M059J (cell line): ENCODE measurements at places on chromosomes 3 and 15.
A peak's percentile ranks its signal among the peaks of the same experiment; 100 is the strongest.

DNA sequence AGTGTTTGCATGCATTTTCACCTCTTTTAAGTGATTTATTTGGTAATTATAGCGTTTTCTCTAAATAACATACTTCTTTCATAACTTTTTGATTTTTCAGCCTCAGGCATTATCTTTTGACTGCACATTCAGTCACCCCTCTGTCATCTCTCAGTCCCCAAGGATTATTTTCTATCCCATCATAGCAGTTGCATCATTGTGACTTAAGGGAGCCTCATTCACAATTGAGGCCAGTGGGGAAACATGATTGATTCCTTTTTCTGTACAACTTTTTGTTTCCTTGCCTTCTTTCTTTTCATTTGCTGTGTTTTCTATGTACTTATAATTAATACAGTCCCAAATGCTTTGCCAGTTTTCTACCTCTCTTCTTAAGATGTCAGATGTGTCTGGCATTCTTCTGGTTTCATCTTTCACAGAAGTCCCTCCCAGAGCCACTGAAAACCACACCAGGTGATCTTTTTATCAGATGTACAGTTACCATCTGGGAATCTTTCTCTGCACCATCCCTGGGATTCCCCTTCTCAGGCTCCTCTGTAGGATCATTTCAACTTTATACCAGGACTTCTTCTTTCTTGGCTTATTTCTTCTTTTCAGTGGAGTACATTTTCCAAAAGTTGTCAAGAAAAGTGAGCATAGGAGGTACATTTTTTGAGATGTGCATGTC is 151.4 kb downstream of the RAP2B start:
- no peak for DNase-seq

DNA sequence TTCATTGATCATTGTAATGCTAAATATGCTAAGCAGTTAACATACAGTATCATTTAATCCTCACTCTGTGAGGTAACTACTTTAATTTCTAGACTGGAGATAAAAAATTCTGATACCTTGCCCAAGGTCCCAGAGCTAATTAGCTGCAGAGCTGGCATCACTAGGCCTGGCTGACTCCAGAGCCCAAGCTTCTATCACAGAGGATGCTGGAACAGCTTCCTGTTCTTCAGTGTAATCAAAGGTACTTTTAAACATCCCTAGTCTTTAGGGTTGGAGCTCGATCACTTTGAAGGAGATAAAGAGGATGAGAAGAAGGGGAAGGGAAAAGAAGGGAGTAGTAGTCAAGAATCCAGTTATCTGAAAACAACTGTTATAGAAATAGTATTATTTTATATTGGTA is 37.1 kb upstream of the BOC start:
- DNase-seq, result no peak

- DNase-seq, result peak; percentile 39
Observed at GRCh38 chr3:106068381-106068780, 199.6 kb upstream of the CBLB start.

DNA sequence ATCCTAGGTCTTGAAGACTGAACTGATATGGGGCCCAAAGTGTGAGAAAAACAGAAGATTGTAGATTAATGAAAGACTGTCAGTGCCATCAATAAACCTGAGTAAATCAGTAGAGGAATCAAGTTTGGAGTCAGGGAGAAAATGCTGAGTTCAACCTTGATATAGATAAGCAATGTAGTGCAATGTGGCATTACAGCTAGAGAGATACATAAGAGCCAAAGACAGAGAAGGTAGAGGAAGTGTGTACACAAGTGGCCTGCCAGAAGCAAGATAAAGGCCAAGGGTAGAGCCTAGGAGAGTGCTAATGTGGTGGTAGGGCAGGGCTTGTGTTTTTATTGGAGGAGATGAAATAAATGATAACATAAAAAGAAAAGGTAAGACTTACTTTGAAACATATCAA is 26.0 kb upstream of the EID1 start:
- DNase-seq, result no peak

DNA sequence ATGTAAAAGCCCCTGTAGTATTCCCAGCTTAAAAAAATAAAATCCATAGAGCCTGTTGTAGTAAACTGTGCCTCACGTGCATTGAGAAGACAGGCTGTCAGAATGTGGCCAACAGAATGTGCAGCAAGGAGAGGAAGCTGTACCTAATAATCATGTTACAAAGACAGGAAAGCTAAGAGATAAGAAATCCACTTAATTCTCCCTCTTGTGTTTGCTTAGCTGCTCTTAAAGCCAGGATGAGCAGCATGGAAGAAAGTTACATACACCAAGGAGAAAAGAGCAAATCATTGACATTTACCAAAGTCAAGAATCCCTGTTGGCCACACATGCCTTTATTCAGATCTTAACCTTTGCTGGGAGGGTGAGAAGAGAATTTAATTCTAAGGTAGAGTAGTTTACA is 85.9 kb downstream of the TNIK start:
- peak; percentile 56 for DNase-seq

- DNase-seq, result peak; percentile 3
Observed at GRCh38 chr3:66363148-66363547, 137.7 kb downstream of the LRIG1 start.

DNA sequence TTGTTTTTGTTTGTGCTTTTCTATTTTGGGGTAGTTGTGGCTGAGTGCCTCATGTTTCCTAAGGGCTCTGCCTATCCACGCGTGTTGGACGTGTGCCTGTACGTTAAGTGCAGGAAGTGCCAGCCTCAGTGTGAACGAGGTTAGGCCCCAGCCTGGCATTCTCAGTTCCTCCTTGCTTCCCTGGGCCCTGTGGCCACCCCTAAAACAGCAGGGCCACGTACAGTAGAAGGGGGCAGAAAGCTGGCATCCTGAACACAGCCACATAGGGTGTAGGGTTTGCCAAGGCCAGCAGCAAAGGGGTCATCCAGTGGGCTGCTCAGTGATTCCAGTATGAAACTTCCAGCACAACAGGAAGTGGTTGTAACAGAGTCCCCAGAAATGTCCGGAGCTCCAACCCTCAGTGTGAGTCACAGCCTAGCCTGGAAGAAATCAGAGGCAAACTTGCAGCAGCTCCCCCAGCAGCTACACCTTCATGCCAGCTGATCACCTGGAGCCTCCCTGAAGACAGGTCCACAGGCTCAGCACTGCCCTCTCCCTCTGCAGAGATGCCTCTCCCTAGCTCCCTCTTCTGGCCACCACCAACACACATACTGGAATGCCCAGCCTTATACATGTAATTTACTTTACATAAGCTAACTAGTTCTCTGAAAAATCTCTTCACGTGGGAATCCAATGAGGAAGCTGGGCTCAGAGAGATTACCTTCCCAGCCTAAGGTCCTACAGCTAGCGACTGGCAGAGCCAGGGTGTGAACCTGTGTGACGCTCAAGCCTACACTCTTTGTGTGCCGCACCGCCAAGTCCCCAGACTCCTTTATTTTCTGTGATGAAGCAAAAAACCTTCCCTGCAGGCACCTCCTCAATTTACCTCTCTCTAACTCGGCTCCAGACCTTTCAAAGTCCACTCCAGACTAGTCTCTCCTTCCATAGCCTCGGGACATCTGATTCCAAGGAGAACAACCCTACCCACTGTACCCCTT is 26.6 kb downstream of the ILDR1 start:
- peak; percentile 97 for DNase-seq

- peak; percentile 99 for DNase-seq
Observed at GRCh38 chr3:107987036-107987939, 103.5 kb downstream of the CD47 start.

- DNase-seq, result peak; percentile 93
Observed at GRCh38 chr15:101128221-101129015, 123.4 kb downstream of the CHSY1 start.

DNA sequence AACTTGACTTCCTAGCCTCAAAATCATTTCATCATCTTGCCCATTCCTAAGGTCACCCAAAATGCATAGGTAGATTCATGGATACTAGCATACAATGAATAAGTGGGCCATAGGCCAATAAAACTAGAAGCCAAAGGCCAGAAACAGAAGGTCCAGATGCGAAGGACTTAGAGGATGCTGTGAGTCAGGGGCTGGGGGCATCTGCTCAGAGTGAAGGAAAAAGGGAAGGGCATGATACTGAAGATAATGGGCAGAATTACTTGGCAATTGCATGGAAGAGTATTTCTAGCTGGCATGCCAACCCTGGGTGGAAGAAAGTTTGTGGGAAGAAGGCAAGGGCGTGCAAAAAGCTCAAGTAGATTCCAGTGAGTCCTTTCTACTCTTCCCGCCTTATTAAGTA is 27.5 kb downstream of the ILDR1 start:
- DNase-seq, result no peak

GRCh38 chr3:112409041-112409440 is 76.1 kb downstream of the CD200 start:
- no peak for DNase-seq

GRCh38 chr3:9246189-9246588 is 3.3 kb downstream of the SRGAP3 start:
- DNase-seq, result no peak

DNA sequence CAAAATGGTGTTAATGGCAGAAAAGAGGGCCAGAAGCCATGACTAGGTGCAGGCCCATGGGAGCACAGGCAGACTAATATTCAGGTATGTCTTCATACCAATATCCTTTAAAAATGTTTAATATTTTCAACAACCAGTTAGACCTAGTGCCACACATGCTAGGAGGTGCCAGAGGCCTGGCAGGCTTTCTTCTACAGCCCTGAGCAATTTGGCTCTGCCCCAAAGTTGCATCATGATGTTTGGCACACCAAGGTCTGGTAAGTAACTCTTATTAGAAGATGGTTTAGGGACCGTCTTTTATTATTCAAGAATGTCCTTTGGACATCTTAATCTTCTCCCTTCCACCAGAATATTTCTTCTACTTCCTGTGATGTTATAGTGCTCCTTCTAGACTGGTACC is 34.8 kb downstream of the MITF start:
- peak; percentile 71 for DNase-seq

DNA sequence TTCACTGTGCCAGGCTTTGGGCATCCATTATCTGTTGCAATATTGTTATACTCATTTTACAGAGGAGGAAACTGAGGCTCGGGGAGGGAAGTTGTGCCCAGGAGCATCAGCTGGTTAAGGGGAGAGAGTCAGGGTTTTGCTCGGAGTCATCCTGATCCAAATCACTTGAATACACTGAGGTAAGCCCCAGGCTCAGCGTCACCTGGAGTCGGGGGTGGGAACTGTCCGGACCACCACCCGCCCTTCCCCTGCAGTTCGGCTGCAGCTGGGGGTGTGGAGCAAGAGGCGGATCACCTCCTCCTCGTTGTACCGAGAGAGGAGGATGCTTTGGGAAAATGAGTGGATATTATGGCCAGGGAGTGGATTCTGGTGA is 646 bp downstream of the HRH1 start:
- no peak for DNase-seq

GRCh38 chr3:133991209-133991608 is 38.5 kb downstream of the SLCO2A1 start:
- DNase-seq, result peak; percentile 72

DNA sequence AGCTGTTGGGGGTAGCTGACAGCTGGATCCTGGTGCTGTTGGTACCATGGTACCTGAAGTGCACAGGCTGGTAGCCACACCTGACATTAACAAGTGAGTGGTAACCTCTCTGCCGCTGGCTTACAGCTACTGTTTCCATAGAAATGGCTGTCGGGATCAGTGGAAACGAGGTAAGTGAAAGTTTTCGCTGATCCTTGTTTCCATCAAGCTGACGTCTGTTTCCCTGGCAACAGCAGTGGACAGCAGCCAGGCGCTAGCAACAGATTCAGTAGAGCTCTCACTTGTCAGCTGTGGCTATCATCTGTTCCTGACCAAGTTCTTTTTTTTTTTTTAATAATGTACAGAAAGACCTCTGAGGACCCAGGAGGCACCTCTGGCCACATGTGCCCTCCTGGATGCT is 166.2 kb downstream of the CHDH start:
- peak; percentile 26 for DNase-seq

DNA sequence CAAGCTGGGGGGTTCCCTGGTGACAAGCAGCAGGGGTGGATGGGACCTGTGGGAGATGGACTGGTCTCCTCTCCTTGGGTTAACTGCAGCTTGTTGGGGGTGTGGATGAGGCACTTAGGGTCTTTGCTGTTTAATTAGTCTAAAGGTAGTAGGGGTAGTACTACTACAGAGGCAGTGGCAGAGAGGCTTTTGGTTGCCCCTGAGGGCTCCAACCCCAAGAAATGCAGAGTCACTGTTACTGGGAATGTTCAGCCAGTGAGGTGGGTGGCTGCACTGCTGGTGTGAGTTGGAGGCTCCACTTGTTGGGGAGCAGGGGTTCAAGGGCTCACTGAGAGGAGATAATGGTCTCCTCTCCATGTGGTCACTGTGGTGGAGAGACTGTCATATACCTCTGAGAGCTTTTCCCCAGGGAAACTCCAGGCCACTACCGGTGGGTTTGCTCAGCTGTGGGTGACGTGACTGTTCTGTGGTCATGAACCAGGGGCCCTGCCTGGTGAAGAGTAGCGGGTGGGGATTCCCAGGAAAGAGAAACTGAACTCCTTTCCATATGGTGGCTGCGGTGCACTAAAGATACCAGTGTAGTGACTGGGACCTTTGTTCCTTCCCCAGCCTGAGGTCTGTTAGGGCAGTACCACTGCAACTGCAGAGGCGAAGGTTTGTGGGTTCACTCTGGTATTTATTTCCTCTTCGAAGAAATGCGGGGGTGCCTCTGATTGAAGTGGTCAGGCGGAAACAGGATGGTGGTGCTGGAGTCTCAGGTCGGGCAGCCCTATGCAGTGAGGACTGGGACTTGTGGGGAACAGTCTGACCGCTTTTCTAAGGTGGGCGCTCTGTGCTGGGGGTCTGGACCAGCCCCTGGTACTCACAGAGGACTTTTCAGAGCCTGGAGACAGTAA is 68.9 kb upstream of the TNFSF10 start:
- peak; percentile 73 for DNase-seq

- no peak for DNase-seq
Observed at GRCh38 chr15:100770661-100771584, 108.7 kb upstream of the ALDH1A3 start.

- peak; percentile 94 for DNase-seq
Observed at GRCh38 chr3:173395412-173396181, 1.9 kb upstream of the NLGN1 start.

- DNase-seq, result no peak
Observed at GRCh38 chr3:14837878-14838258, 19.1 kb downstream of the FGD5 start.

GRCh38 chr15:69244798-69245197 is 53.9 kb upstream of the PAQR5 start:
- DNase-seq, result peak; percentile 12
